Muscle of leg (tissue), 16 donors: ENCODE measurements at places on chromosomes 1 and 21. TPM values are rescaled to one million over a fixed set of nuclear protein-coding genes. Genes with fewer than 3 reads are reported as not detected.
A peak's percentile ranks its signal among the peaks of the same experiment; 100 is the strongest.

KRTAP12-2 gene
- not detected for total RNA-seq

GUCA2A gene
- total RNA-seq: not detected

PADI2 gene
- total RNA-seq: 37.2 TPM

DNA sequence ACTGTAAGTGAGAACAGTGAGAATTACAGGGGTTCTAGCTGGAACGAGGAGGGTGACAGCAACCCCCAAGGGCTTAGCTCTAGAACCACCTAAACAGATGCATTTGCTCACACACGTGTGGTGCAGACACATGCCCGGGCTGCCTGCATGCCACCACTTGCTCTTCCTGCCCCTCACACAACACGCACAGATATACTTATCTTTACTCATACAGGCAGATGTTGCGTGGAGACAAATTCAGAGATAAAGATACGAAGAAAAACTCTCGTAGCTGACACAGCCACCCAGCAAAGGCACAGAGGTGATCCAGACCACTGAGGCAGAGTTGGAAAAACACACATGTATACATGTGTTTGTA, 13.5 kb downstream of the VANGL1 start:
- H3K36me3 ChIP-seq: peaks cover 11% of the 10 kb centered on the region
- no peak overlapping the region for H3K4me3 ChIP-seq
- no peak overlapping the region for H3K27ac ChIP-seq
- H3K27me3 ChIP-seq: no peaks in the 10 kb centered on the region
- DNase-seq: no peak
- peaks cover 17% of the 10 kb centered on the region for H3K4me1 ChIP-seq

KRTAP10-11 gene
- not detected for total RNA-seq

- no peak overlapping the region for H3K4me3 ChIP-seq
- peaks cover 63% of the 10 kb centered on the region for H3K4me1 ChIP-seq
- DNase-seq: no peak
Measured at GRCh38 chr1:2983319-2983705, 38.0 kb upstream of the ACTRT2 start.

LCE1E gene
- not detected for total RNA-seq

TNFRSF4 gene
- 3.2 TPM for total RNA-seq

DNA sequence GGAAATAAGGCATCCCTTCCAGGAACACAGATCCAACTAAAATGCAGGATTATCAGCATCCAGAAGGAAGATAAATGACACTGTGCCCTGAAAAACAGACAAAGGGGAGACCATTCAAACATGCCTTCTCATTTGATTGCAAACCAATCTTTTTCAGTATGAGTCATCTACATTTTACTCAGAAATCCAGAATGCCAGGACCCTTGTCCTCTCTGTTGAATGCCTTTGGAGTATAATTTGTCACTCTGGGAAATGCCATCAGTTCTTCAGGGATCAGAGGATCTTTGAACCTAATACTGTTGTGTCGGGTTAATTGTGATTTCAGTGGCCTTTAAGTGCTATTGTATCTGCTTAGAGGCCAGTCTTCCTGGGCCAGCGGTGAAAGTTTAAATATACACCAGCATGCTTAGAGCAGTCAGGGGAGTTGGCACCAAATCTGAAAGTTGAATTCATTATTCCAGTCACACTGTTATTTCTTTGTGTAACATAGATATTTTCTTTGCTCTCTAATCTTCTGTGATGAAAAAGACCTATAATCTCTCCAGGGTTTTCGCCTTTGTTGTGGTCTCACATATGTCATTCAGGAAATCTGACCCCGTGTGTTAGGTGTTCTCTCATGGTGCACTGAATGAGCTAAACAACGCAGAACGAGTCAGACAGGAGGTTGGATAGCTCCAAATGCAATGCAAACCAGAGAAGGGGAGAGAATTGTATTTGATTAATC, 364.8 kb upstream of the SGIP1 start:
- no peaks in the 10 kb centered on the region for H3K27me3 ChIP-seq
- no peak overlapping the region for H3K4me3 ChIP-seq
- no peaks in the 10 kb centered on the region for H3K4me1 ChIP-seq
- no peaks in the 10 kb centered on the region for H3K36me3 ChIP-seq
- peak; percentile 2 for DNase-seq

- no peaks in the 10 kb centered on the region for H3K36me3 ChIP-seq
- no peaks in the 10 kb centered on the region for H3K27me3 ChIP-seq
- H3K27ac ChIP-seq: no peak overlapping the region
- H3K4me3 ChIP-seq: no peak overlapping the region
- peak; percentile 36 for DNase-seq
Measured at GRCh38 chr21:27244352-27244751, 277.5 kb upstream of the ADAMTS5 start.

CD5L gene
- total RNA-seq: not detected

GRCh38 chr21:15687208-15687607, 42.6 kb upstream of the USP25 start:
- H3K4me1 ChIP-seq: no peaks in the 10 kb centered on the region
- no peak overlapping the region for H3K4me3 ChIP-seq
- DNase-seq: no peak
- no peaks in the 10 kb centered on the region for H3K27me3 ChIP-seq
- no peaks in the 10 kb centered on the region for H3K36me3 ChIP-seq
- no peak overlapping the region for H3K27ac ChIP-seq

DNA sequence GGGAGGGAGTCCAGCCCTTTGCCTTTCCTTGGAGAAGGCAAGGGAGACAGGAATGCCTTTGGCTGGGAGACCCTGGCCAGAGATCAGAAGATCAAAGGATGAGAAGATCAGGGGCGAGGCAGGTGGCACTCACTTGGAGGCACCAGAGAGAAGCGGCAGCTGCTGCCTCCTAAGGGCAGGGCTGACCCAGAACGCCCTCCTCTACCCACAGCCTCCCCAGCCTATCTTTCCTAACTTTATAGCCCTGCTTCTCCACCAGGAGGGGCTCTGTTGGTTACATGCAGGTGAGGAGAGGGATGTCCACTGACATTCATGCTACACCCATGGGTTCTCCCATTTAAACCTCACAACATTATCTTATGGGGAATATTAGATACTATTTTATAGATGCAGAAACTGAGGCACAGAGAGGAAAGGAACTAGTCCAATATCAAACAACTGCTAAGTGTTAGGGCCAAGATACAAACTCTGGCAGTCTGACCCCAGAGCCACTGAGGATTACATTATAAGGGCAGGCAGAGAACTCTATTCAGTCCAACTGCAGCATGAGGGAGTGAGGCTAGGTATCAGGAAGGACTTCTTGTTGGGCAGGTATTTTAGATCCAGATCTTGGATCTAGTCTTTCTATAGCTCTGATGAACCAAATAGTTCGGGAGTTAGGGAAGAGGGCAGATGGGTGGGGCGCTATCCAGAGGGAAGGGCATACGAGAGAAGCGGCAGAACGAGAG, 19.9 kb downstream of the LGR6 start:
- no peak for DNase-seq
- peaks cover 79% of the 10 kb centered on the region for H3K27me3 ChIP-seq
- H3K36me3 ChIP-seq: no peaks in the 10 kb centered on the region
- H3K4me3 ChIP-seq: peak overlapping the region; percentile 29
- H3K4me1 ChIP-seq: peaks cover 10% of the 10 kb centered on the region

GRCh38 chr1:200487650-200488049, 77.8 kb upstream of the ZNF281 start:
- H3K36me3 ChIP-seq: no peaks in the 10 kb centered on the region
- no peak overlapping the region for H3K27ac ChIP-seq
- H3K27me3 ChIP-seq: peaks cover 2% of the 10 kb centered on the region
- no peak overlapping the region for H3K4me3 ChIP-seq
- no peak for DNase-seq

DNA sequence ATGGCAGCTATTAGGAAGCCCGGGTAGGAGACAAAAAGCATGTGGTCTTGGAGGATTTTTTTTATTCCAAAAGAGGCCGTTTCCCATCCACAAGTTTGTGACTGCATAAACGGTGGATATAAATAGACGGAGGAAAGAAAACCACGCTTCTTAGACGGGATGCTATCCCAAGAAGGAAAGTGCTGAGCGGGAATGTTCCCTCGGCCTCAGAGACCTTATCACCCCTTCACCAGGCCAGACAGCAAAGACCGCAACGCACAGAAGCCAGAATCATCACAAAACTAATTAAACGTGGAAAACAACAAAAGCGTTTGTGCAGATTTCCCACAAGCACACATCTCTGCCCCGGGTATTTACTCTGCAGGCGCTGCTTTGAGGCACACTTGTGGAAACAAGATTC, 43.2 kb downstream of the HLCS start:
- H3K36me3 ChIP-seq: no peaks in the 10 kb centered on the region
- H3K4me1 ChIP-seq: peaks cover 5% of the 10 kb centered on the region
- no peaks in the 10 kb centered on the region for H3K27me3 ChIP-seq
- no peak overlapping the region for H3K27ac ChIP-seq

GRCh38 chr1:192521734-192522133, 53.8 kb upstream of the RGS1 start:
- H3K27me3 ChIP-seq: no peaks in the 10 kb centered on the region
- no peaks in the 10 kb centered on the region for H3K4me1 ChIP-seq
- H3K36me3 ChIP-seq: no peaks in the 10 kb centered on the region
- H3K27ac ChIP-seq: no peak overlapping the region

OR2W3 gene
- 0.27 TPM for total RNA-seq

PER3 gene
- total RNA-seq: 3.5 TPM

- H3K4me1 ChIP-seq: peaks cover 23% of the 10 kb centered on the region
- DNase-seq: no peak
- H3K27ac ChIP-seq: no peak overlapping the region
- no peaks in the 10 kb centered on the region for H3K36me3 ChIP-seq
- H3K27me3 ChIP-seq: peaks cover 64% of the 10 kb centered on the region
Measured at GRCh38 chr1:2926447-2927055, 94.7 kb upstream of the ACTRT2 start.

DNA sequence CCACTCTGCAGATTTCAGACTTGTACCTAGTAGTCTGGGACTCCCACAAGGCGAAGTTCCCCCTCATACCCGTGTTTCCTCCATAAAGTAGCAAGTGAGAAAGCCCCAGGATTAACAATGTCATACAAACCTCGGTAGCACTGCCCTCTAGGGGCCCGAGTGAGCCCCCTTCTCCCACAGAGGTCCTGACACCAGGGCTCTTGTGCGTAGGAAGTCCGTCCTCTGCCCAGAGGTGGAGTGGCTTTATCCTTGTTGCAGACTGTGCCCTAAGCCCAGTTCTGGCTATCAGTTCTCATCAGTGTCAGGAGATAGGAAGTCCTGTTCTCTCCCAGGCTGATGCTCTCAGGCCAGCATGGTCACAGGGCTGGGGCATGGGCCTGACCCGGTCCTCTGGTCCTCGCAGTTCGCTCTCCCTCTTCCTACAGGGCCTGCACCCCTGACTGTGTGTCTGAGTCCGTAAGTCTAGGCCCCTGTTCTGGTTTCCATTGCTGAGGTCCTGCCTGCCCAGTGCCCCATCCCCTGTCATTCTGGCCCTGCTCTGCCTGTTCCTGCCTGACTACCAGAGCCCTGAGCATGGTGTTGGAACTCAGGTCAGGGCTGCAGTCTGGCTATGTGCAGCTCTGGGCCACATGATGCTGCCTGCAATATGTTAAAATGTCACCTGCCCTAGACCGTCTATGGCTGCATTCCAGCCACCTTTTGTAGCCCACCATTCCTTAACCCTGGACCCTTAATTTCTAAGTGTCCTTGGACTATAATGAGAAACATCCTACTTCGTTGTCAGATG, 285.6 kb downstream of the ASTN1 start:
- H3K27ac ChIP-seq: no peak overlapping the region
- no peaks in the 10 kb centered on the region for H3K4me1 ChIP-seq
- no peak overlapping the region for H3K4me3 ChIP-seq
- no peaks in the 10 kb centered on the region for H3K27me3 ChIP-seq

GRCh38 chr1:169367096-169367685, 406 bp downstream of the NME7 start:
- no peaks in the 10 kb centered on the region for H3K27me3 ChIP-seq
- peak overlapping the region; percentile 50 for H3K27ac ChIP-seq
- DNase-seq: no peak
- H3K36me3 ChIP-seq: peaks cover 7% of the 10 kb centered on the region
- peaks cover 2% of the 10 kb centered on the region for H3K4me1 ChIP-seq

SPATA17 gene
- 3.0 TPM for total RNA-seq
